ENCODE measurements at places on chromosomes 1 and 21.

DNA sequence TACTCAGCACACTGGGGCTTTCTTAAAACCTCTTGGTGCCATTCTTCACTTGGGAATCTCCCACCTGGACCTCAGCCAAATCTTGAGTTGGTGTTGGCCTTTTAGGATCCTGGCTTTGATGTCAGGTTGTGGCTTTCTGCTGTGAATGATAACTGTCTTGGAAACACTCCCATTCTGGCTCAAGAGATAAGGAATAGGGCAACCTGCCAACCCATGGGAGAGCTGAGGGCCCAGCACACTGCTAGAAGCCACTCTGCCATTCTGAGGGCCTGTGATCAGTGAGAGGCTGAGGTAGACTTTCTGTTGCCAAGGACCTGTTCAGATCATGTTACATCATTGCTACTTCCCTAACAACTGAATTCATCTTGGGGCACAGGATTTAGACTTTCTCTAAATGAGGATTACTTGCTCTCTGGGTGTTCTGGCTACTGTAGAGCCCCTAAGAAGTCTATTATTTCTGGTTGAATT is 45.8 kb downstream of the TTC39A start:
- no peak for DNase-seq

- DNase-seq, result no peak
Measured at GRCh38 chr1:182281541-182281940, 110.0 kb downstream of the GLUL start.

- no peak for DNase-seq
Measured at GRCh38 chr1:167981933-167982332, 45.1 kb upstream of the MPC2 start.

GRCh38 chr1:153549741-153550397 is 811 bp upstream of the S100A3 start:
- no peak for DNase-seq

DNA sequence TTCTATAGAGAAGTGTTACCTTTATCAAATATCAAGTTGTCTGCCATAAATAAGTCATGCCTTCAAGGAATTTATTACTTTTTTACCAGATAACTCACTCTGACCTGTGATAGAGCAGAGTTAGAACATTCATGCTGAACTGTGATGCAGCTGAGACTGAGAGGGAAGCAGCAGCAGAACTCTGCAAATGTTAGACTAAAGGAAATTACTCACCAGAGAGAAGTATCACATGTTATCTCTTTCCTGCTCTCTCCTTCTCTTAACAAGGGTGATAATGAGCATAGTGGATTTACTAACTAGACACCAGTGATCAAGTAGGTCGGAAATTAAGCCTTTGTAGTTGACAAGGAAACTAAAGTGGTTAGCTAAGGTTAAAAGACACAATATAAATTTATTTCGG is 181.6 kb downstream of the RASAL2 start:
- DNase-seq, result no peak

DNA sequence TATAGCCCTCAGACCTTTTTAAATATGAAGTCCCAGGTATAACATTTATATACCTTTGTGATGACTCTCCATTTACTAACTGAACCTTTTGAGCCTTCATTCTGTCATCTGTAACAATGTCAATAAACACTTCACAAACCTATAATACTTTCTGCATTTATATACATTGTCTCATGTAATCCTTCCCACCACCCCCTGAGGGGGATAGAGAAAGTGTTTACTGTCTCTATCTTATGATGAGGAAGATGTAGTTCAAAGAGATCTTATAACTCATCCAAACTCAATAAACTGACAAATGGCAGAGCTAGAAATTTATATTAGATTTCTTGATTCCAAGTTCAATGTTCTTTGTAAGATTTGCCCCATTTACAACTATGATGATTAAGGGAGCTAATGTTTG is 48.3 kb upstream of the CR2 start:
- DNase-seq, result no peak

- DNase-seq, result no peak
Measured at GRCh38 chr1:236501093-236501492, 22.7 kb upstream of the LGALS8 start.

DNA sequence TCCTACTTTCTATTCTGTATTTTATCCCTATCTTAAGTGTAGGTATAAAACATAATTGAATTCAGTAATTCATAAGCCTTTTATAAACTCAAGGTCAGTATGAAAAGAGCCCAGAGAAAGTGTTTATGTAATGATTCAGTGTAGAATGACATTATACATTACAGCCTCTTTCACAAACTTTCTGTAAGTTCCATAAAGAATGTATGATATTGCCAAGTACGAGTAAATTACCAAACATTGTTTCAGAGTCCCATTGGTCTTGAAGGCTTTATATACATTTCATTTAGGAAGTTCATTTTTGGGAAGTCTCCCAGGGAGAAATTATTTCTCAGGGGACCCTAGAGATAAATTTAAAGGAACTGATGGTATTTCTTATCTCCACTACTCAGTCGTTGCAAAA is 37.8 kb upstream of the VAMP3 start:
- DNase-seq, result no peak

- no peak for DNase-seq
Measured at GRCh38 chr1:109770331-109771095, 6.8 kb upstream of the EPS8L3 start.

DNA sequence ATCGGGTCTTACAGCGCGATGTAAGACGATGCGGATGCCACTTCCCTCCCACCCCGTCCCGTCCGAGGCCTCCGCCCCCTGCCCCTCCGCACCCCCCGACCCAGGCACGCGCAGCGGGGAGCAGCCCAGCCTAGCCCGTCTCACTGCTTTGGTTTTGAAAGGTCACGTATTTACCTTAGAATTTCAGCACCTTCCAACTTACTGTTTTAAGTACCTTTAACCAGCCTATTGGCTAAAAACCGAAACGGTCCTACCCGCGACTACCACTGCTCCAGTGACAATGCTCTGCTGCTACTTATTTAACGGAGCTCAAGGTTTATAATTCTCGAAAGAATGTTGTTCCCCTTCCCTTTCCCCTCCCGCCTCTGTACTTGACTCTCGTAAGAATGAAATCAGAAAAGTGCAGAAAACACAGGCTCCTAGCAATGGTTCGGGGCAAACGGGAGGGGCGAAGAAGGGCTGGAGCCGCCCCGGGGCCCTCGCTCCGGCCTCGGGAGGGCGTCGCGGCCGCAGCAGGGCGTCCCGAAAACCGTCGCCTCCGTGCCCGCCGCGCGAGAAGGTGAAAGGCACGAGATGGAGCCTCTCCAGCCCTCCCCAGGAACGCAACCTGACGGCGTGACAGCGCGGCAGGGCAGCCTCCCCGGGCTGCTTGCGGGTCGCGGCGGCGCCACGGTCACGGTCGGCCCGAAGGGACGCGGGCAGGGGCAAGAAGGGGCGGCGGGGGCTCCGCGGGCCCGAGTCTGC is 667 bp downstream of the TMEM50B start:
- peak; percentile 2 for DNase-seq

GRCh38 chr1:203592156-203592555 is 34.5 kb upstream of the ATP2B4 start:
- no peak for DNase-seq

- peak; percentile 50 for DNase-seq
Measured at GRCh38 chr1:169586395-169587255, at the start of gene F5. Gene F5, minus strand, starts transcription at chr1:169586481. Its CDS starts 95 bp downstream, at chr1:169586386.

DNA sequence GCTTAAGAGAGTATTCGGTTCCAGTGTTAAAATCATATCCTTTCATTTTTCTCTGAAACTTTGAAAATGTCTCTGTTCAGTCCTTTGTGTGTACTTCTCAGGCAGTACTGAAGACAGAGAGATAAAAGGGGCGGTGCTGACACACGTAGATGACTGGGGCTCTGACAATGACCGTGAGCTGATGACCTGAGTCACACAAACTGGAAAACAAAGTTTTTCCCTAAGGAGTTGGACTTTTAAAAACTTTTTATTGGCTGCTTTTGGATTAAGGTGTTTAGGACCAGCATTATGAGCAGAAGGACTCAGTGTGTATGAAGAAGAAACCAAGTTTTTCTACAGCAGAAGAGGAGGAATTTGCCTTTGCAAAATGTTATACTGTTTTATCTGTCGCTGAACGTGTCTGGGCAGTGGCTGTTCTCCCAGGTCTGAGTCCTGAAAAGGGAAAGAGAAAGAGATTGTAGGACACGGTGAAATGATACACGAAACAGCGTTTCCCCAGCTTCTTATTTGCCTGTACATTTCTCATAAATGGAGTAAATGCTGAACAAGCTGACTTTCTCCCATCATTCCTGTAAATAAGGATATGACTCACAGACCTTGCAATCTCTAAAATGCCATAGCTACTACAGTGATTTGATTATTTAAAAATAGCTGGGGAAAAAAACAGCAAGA is 51.5 kb downstream of the MAP3K7CL start:
- no peak for DNase-seq

DNA sequence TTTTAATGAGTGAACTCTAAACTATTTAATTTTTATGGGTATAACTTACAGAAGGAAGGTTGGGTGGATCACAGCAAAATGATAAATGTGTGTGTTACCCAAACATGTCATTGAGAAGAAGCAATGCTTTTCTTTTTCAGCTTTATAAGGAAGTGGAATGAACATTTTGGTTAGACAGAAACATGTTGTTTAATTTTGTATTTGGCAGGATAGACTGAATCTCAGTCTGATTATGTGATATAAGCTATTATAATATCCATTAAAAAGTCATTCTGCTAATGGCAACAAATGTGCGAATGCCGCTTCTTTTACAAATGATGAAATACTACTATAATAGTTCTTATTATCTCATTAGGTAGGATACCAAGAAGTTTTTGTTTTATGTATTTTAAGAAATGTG is 281.9 kb upstream of the ZRANB2 start:
- DNase-seq, result no peak

DNA sequence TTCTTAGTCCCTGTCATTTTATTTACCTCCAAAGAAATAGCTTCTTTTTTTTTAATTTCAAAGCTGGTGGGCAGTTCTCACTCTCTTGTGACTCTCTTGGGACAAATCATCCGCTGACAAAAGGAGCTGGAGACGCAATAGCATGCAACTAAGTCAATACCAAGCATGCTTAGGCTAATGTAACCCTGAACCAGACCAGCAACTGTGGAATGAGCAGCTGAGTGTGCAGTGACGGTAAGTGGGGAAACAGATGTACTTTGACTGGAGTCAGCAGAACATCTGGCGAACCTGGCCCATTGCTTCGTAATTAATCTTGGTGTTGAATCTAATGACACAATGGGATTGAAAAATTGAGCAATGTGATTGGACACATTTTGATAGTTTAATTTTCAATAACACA is 280.7 kb upstream of the PLXNA2 start:
- DNase-seq, result no peak

GRCh38 chr1:207863893-207864535 is 46.9 kb downstream of the CD34 start:
- DNase-seq, result no peak

DNA sequence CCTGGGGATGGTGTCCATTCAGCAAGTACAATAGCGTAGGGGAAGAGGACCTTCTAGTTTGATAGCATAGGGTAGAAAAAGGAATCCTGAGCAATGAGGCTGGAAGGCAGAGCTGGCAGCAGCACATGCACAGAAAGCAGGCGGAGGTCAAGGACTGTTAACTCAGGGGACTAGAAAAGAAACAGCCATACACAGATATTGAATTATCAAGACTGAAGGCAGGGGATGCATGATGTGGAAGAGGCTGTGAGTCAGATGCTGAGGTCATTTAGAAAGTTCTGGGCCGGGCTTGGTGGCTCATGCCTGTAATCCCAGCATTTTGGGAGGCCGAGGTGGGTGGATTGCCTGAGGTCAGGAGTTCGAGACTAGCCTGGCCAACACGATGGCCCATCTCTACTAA is 65.6 kb downstream of the OPTC start:
- DNase-seq, result no peak

- DNase-seq, result no peak
Measured at GRCh38 chr1:81208441-81208840, 592.3 kb upstream of the ADGRL2 start.

DNA sequence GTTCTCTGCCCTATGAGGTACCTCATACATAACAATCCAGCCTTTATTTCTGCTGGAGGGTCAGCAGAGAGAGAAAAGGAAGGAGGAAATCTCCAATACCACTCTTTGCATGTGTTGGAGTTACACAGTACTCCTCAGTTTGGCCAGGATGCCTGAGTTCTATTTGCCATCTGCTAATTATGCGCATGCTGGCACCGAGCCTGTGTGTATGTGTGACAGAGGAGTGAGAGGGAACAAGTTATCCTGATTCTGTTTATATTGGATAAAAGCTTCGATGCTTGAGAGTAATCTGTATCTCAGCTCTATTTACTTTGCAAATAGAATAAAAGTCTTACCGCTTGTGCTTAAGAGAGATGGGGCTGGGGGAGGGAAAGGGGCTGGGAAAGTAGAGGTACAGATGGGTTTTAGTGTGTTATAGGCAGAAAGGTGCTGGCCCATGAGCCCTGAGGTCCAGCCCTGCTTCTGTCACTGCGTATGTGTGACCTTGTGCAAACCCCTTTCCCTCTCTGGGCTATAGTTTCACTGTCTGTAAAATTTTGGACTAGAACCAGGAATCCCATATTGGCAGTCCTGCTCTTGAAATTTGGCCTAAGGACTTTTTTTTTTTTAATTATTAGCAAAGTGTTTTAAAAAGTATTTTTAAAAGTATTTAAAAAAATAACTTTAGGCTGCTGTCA is 54.5 kb upstream of the PLXNA2 start:
- no peak for DNase-seq

DNA sequence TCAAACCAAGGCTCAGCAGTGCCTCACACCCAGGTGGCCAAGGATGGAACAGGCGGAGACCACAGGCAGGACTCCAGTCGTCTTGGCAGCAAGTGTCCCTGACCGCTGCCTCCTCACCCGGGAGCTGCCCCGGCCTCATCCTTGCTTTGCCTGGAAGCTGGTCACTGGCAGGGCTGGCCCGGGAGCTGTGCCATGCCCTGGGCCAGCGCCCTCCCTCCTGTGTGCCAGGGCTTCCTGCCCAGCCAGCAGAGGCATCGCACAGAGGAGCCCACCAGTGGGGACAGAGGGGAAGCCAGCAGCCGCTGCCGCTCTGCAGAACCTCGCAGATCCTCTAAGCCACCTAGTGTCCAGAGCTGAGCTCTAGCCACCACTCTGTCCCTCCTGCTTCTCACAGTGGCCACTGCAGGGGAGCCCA is 7.8 kb downstream of the CASZ1 start:
- DNase-seq, result no peak

- no peak for DNase-seq
Measured at GRCh38 chr1:171446386-171446785, 38.9 kb upstream of the PRRC2C start.

- DNase-seq, result no peak
Measured at GRCh38 chr1:25433389-25434186, 2.9 kb downstream of the MACO1 start.

DNA sequence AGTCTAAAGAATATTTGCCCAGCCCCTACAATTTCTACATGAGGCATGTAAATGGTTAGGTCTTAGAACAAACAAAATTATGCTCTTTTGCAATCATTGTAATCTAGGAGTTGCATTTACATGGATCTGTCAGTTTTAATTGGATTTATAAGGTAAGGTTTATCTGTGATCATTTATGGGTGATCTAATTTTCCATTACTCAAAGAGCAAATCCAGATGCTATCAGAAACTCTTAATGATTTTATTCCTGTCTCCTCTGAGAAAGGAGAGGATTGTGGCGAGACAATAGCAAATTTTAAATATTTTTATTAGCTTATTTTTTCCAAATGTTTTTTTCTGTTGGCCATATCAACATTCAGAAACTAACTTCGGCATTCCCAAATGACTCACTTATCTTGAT is 14.2 kb upstream of the NEGR1 start:
- no peak for DNase-seq

GRCh38 chr1:212060632-212061472 is 25.3 kb downstream of the DTL start:
- no peak for DNase-seq
